Forelimb muscle (tissue), 1 donor: ENCODE measurements at places on chromosomes 1 and 21.

GRCh38 chr1:67941746-67942145, 108.5 kb upstream of the GNG12 start:
- no peak for DNase-seq

- DNase-seq: no peak
Measured at GRCh38 chr1:38512789-38513188, 346.8 kb downstream of the RRAGC start.

- DNase-seq: no peak
Measured at GRCh38 chr1:216535059-216535458, 111.8 kb upstream of the USH2A start.

DNA sequence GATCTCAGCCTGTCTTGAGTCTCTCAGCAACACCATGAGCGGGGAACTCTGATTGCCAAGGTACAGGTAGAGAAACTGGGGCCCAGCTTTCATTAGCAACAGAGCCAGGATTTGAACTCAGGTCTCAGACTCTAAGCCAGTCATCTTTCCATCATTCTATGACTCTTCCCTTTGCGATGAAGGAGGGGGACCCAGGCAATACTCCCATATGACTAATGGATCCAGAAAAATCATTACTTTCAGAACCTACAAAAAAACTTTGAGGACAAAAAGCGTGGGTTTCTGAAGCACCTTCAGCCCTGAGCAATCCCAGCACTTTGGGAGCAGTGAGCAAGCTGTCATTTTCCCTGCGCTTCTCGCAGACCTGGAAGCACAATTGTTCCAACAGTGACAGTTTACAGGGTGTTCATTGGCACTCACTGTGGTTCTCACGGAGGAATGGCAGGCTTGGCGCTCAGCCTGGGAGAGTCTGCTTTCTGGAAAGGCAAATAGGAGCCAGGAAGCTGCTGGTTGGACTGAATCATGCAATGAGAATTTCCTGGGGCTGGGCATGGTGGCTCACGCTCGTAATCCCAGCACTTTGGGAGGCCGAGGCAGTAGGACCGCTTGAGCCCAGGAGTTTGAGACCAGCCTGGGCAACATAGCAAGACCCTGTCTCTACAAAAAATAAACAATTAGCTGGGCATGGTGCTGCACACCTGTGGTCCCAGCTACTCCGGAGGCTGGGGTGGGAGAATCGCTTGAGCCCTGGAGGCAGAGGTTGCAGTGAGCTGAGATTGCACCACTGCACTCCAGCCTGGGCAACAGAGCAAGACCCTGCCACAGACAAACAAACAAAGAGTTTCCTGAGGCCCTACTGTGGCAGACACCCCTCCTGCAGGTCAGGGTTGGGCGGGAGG, 40.1 kb downstream of the SLC2A7 start:
- no peak for DNase-seq

GRCh38 chr1:234999513-234999940, 129.1 kb downstream of the TOMM20 start:
- no peak for DNase-seq

DNA sequence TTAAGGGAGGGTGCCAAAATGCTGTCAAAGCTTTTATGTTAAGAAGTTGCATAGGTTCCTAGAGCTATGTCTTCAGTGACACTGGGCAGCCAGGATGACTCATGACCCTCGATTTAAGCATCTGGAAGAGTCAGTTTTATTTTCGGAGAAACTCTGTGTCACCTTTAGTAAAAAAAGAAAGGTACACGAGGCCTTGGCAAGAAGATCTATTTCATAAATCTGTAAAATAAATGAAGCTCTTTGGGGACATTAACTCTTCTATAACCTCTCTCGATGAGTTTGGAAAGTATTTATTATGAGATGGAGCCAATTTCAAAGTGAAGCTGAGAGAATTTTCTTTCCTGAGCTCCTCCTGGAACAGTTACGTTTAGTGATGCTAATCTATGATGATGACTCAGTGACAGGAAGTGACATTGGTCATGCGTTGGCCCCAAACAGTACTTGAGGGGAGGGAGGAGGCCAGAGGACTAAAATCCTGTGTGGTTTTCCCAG, 156.5 kb downstream of the HLX start:
- DNase-seq: no peak
